NCI-H2227 treated with DMSO at 0.1 percent for 48 hours (cell line): ENCODE measurements at places on chromosomes 4 and X.
A peak's percentile ranks its signal among the peaks of the same experiment; 100 is the strongest.

DNA sequence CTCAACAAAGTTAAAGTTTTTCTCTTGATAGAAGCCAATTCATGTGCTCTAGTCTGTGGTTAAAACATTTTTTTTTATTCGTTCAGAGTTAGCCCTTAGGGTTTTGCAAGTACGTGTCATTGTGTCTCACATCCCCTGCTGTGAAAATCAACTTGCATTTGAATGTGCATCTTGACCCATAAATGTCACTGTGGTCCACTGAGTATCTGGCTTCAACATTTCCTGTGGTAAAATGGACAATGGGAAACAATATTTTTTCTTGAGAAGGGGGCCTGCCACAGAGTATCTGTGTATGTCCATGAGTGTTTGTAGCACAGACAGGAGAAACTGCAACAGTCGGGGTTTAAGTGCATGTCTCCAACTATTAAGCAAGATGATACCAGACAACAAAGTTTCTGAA lies 554.8 kb upstream of the TENM3 start:
- DNase-seq, result no peak

GRCh38 chr4:38004062-38004461 lies 43.9 kb downstream of the PTTG2 start:
- no peak for DNase-seq

GRCh38 chrX:115912372-115912897 lies 258.1 kb upstream of the AGTR2 start:
- no peak for DNase-seq

DNA sequence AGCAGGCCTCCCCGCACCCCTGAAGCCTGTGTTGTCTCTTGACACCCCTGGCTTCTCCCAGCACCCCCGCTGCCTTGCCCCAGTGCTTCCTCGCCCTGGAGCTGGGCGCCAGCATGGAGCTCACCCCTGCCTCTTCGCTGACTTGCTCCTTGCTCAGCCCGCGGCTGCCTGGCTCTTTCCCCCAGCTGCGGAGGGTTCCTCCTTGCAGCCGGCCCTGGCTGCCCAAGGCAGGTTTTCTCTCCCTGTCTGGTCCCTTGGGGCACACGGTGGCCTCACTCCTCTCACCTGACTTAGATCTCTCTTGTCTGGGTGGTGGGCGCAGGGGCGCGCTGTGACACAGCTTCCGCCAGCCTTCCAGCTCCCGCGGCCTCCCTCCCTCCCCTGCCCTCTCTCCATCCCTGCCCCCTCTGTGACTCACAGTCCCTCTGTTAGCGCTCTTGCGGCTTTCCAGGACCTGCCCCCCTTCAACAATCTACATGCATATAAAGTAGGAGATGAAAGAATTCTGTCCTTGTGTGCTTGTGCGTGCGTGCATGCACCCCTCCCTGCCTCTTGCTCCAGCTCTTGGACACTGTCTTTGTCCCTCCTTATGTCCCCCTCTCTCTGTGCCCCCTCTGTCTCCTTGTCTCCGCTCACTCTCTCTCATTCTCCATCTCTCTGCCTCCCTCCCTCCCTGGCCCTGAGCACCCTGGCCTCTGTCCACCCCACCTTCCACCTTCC lies 2.2 kb downstream of the PLXNB3 start:
- peak; percentile 49 for DNase-seq

- DNase-seq, result no peak
These were observed 46.8 kb downstream of the USP46 start for GRCh38 chr4:52612341-52612740.

DNA sequence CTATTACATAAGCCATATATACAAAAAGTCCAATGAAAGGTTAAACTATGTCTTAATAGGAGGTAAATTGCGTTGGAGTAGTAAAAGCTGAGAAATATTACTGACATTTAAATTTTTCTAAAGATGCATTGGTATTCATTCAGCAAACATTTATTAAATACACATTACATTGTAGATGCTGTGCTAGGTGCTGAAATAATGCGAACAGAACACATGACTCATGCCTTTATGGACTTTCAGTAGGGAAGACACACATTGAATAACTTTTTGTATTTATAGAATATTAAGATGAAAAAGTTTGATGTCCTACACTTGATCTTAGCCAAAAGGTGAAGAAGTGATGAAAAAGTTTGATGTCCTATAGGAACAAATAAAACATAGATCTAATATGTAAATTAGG lies 871.1 kb upstream of the SLIT2 start:
- DNase-seq, result no peak

- no peak for DNase-seq
These were observed 60.8 kb downstream of the TMEM154 start for GRCh38 chr4:152618971-152619370.

DNA sequence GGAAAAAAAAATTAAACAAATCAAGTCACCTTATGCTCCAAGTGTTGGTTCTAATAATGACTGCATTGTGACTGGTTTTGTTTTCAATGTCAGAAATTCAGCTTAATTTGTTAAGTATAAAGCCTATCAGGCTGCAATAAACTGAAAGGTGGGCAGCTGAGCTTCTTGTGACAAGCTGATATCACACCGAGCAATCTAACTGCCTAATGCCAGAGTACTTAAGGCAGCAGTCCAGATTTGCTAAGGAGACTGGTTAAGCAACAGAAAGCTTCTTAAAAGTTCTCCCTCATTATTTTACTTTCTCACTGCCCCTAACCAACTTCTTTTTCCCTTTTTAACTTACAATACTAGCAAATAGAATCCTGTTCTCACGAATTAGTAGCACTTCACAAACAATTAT lies 201.0 kb downstream of the MAB21L2 start:
- no peak for DNase-seq

DNA sequence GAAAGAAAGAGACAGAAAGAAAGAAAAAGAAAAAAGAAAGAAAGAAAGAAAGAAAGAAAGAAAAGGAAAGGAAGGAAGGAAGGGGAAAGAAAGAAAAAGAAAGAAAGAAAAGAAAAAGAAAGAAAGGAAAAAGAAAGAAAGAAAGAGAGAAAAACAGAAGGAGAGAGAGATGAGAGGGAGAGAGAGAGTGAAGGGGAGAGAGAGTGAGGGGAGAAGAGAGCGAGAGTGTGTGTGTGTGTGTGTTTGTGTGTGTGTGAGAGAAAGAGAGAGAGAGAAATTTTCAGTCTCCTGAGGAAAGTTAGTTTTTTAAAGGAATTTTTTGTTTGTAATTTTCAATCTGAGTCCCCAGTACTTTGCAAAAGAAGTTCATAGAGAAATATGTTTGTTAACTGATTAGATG lies 504.1 kb upstream of the POU3F4 start:
- no peak for DNase-seq

DNA sequence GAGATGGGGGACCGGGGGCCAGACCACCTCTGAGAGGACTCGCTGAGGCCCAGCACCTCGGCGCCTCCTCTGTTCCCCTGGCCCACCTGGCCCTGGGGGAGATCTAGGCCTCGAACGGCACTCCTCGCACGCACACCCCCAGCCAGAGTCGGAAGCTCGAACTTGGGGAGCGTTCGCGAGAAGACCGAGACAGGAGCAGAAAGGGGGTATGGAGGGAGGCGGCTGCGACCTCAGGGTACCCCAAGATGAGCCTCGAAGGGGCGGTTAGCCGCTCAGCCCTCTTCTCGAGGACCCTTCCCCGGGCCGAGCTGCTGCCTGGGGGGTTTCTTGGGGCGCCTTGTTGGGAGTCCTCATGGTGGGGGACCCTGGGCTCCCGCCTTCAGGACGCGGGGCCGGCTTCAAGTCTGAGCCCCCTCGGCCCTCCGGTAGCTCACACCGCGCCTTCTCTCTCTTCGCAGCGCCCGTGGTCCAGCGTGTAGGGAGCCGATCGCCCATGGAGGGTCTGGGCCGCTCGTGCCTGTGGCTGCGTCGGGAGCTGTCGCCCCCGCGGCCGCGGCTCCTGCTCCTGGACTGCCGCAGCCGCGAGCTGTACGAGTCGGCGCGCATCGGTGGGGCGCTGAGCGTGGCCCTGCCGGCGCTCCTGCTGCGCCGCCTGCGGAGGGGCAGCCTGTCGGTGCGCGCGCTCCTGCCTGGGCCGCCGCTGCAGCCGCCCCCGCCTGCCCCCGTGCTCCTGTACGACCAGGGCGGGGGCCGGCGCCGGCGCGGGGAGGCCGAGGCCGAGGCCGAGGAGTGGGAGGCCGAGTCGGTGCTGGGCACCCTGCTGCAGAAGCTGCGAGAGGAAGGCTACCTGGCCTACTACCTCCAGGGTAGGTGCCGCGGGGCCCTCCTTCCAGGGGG lies 706 bp downstream of the DUSP9 start:
- no peak for DNase-seq

DNA sequence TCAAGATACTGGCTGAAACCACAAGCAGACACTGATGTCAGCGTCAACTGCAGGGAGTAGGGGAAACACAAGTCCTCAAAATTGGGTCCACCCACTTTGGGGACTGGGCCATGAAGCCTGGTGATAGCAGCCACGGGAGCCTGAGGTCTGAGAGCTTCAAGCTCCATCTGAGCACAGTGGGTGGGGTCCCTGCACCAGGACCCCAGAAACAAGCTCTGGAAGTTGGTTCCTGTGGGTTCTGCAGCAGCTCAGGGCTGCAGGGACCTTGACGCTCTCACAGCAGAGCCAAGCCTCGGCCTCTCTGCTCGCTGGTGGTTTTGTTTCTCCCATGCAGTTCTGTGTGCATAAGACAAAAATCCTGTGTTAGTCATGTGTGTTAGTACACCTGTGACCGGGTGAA lies 54.5 kb downstream of the CPLX1 start:
- DNase-seq, result no peak

- DNase-seq, result no peak
These were observed 844.2 kb downstream of the RAPGEF2 start for GRCh38 chr4:159946983-159947615.

- no peak for DNase-seq
These were observed 20.0 kb downstream of the SH3KBP1 start for GRCh38 chrX:19867411-19867732.

- no peak for DNase-seq
These were observed 448 bp upstream of the TBC1D8B start for GRCh38 chrX:106802063-106802387.

DNA sequence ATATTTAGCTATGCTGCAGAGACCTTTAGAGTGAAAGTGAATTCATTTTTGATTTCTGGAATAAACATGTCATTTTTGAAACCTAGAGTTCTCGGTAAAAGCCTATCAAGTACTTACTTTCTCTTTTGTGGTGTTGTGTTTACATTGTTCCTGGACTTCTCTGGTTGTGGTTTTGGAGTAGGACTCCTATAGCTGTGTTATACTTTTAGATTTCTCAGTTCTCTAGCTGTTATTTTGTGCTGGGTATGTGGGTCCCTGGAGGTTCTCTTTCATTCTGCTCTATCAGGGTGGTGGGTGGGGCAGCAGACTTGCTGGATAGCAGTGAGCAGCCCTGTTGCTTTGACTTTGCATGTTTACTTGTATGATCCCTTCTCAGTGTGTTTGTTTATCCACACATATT lies 25.6 kb upstream of the MSMO1 start:
- no peak for DNase-seq

DNA sequence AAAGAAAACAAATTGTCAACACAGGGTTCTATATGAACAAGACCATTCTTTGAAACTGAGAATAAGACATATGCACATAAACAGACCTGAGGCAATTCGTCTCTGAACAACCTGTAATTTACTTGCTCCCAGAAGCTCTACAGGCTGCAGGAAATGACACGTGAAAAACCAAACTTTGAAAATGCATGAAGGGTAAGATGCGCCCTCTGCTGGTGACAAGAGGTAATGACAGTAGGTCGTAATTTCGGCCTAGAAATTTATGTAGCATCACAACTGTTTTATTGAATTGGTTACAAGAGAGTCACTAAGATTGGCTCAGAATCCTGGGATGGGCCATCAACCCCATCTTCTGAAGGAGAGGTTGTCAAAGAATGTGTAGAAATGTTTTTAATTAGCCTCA lies 276.5 kb downstream of the PPP4R3C start:
- DNase-seq, result no peak

GRCh38 chrX:123308658-123309057 lies 124.6 kb downstream of the GRIA3 start:
- DNase-seq, result no peak

GRCh38 chr4:165328708-165329107 lies 1.2 kb downstream of the MSMO1 start:
- DNase-seq, result no peak

- DNase-seq, result no peak
These were observed 55.9 kb downstream of the DCK start for GRCh38 chr4:71049395-71049794.

DNA sequence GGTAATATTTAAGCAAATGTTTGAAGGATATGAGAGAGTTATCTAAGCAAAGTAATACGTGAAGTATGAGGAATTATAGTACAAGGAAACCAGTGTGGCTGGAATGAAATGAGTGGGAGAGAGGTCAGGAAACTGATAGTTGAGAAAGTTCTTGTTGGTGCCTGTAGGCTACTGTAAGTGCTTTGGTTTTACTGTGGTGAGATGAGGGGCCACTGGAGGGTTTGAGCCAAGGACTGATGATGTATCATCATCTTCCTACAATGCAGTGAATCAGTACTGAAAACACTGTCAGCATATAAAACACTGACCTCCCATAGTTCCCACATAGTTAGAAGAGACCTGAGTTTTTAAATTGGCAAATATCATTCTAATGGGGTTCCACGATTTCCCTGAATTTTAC lies 367.5 kb upstream of the CTSO start:
- DNase-seq, result no peak

DNA sequence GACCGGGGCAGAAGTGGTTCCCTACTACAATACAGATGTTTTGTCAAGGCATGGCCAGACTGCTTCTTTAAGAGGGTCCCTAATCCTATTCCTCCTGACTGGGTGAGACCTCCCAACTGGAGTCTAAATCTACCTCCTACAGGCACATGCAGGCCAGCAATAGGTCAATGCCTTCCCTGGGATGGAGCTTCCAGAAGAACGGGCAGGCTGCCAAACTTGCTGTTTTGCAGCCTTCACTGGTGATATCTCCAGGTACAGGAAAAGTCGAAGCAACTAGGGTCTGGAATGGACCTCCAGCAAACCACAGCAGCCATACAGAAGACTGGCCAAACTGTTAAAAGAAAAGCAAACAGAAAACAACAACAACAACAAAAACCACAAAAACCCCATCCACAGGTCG lies 678.4 kb upstream of the DIAPH2 start:
- no peak for DNase-seq

- no peak for DNase-seq
These were observed 487 bp downstream of the TBCK start for GRCh38 chr4:106315476-106315967.

GRCh38 chr4:183130328-183131155 lies 31.5 kb downstream of the WWC2 start:
- no peak for DNase-seq

DNA sequence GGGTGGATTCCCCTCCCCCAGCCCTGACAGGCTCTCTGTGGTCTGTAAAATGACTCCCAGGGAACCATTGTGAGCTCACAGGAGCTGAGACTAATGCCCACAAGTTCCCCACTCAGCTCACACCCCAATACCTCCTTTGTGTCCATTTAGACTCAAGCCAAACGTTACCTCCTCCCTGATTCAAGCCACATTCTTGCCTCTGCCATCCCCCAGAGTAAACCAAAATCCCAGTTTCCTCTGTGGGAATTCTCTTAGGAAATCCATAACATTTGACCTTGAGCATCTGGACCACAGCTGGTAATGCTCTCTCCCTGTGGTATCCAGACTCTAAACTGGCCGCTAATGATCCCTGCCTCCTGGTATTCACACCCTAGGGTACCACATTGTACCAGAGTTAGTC lies 26.3 kb upstream of the KDM5C start:
- no peak for DNase-seq
